ENCODE measurements at places on chromosomes 1 and 21.

GRCh38 chr21:30200000-30200399 lies 15.9 kb downstream of the CLDN8 start:
- no peak for DNase-seq

GRCh38 chr1:228748431-228748830 lies 13.2 kb downstream of the RHOU start:
- no peak for DNase-seq

DNA sequence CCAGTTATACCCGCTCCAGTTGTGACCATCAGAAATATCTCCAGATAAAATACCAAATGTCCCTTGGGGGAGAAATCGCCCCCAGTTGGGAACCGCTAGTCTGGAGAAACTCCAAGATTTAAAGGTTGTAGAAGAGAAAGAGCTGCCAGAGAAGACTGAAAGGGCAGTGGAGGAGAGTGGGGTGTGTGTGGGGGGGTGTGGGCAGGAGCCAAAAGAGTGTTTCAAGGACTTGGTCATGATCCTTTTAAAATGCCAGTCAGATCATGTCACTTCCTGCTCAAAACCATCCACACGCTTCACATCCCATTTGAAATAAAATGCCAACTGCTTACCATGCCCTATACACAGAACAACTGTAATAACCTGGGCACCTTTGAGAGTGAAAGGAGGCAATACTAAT lies 3.4 kb upstream of the HEYL start:
- DNase-seq: no peak

- DNase-seq: no peak
These were observed 27.4 kb upstream of the ECE1 start for GRCh38 chr1:21317690-21318043.

DNA sequence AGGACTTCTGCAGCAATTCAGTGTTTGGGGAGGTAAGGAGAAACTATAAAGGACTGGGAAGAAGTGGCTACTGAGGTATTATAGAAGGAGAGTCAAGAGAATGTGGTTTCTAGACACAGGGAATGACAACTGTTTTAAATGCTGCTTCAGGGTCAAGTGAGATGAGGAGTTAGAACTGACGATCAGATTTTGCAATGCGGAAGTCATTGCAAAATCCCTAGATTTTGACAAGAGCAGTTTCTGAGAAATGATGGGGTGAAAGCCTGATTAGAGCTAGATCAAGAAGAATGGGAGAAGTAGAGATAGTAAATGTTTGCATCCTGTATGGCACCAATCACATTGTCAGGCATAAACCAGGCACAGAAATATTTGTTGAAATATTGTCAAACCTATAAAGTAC lies 4.7 kb upstream of the TSNAX start:
- DNase-seq: no peak

- DNase-seq: no peak
These were observed 153.4 kb downstream of the PBX1 start for GRCh38 chr1:164712131-164713036.

DNA sequence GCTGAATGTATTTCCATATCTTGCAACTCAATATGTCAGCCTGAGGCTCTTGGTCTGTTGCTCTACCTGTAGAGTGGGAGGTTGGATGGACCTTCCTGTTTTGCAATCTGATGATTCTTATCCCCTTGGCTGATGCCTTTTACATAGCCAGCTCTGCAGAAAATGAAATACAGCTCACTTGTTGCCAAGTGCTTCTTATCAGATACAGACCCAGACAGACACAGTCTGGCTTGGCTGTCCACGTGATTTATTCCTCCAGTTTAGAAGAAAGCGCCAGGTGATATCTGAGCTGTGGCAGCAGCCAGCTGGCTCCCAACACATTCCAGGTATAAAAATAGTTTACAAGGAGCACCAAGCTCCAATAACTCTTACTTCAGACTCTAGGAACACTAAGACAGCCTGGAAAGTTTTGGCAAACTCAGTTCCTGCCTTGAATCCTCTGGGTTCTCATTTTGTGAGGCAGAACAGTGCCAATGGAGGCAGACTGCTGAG lies 479.2 kb upstream of the USP24 start:
- DNase-seq: no peak
